Activated CD4-positive, alpha-beta T cell treated with anti-CD3 and anti-CD28 coated beads for 4 hours (primary cell): ENCODE measurements at places on chromosomes 1 and 21.

- DNase-seq = no peak
Observed at GRCh38 chr1:101260556-101261350, 23.9 kb downstream of the S1PR1 start.

- DNase-seq = no peak
Observed at GRCh38 chr1:200740571-200741208, 2.0 kb downstream of the CAMSAP2 start.

DNA sequence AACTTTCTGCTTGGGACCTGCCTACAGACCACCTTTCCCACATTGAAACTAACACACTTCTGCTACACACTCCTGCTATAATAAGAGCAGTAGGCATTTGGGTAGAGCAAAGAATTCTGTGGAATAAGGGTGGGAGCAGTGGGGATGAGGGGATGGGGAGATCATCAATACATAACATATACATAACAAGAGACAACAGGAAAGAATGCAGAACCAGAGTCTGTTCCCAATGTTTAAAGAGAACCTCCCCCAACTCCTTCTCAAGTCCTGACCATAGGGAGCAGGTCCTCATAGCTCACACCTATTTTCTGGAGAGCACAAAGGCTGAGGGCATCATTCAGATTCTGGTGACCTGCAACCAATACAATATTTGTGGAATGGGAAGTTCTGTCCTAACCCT, 121.6 kb upstream of the BARHL2 start:
- no peak for DNase-seq

DNA sequence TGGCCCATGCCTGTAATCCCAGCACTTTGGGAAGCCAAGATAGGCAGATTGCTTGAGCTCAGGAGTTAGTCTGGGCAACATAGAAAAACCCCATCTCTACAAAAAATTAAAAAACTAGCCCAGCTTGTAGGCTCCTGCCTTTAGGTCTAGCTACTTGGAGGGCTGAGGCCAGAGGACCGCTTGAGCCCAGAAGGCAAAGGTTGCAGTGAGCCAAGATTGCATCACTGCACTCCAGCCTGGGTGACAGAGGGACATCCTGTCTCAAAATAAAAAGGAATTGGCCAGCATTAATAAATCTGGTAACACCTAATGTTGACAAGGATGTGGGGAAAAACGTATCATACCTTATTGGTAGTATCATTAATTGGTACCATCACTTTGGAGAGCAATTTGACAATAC, 396.2 kb downstream of the PLPP3 start:
- no peak for DNase-seq

- DNase-seq = no peak
Observed at GRCh38 chr1:87451229-87451920, 122.7 kb downstream of the LMO4 start.

- no peak for DNase-seq
Observed at GRCh38 chr21:17045214-17045853, 467.5 kb upstream of the CXADR start.

- DNase-seq = no peak
Observed at GRCh38 chr1:84145068-84145467, 997 bp downstream of the PRKACB start.

- no peak for DNase-seq
Observed at GRCh38 chr21:28892199-28893111, 100.2 kb downstream of the LTN1 start.

- DNase-seq = no peak
Observed at GRCh38 chr1:234845836-234846235, 235.9 kb upstream of the IRF2BP2 start.

- DNase-seq = no peak
Observed at GRCh38 chr1:168637350-168637991, 61.1 kb downstream of the XCL1 start.

- DNase-seq = no peak
Observed at GRCh38 chr1:17503146-17503545, 36.4 kb upstream of the ARHGEF10L start.

GRCh38 chr1:232386721-232387510, 243.0 kb downstream of the SIPA1L2 start:
- DNase-seq = no peak

DNA sequence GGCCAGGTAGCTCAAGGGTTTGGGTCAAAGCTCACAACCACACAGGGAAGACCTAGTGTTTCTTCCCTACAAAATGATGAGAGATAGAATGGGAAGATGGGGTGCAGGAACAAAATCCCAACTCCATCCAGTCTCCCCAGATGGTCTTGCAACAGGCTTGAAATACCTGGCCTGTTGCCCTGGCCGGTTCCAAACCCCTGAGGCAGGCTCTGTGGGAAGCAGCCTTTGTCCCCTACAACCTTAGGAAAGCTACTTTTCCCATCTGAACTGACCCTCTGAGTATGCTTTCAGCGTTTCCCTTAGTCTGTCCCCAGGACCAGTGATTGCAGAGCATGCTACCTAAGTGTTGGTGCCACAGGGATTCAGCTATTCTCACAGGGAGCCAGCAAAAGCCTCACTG, 104.0 kb downstream of the GDAP2 start:
- no peak for DNase-seq

DNA sequence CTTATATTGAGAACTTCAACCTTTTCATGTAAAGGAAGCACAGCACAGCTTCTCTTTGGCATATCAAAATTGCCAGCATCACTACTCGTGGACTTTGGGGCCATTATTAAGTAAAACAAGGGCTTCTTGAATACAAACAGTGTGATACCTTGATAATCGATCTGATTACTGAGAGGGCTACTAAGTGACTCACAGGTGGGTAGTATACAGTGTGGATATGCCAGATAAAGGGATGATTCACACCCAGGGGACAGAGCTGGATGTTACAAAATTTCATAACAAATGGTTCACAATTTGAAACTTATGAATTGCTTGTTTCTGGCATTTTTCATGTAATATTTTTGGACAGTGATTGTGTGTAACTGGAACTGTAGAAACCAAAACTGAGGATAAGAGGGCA, 15.4 kb downstream of the HDAC1 start:
- DNase-seq = no peak

DNA sequence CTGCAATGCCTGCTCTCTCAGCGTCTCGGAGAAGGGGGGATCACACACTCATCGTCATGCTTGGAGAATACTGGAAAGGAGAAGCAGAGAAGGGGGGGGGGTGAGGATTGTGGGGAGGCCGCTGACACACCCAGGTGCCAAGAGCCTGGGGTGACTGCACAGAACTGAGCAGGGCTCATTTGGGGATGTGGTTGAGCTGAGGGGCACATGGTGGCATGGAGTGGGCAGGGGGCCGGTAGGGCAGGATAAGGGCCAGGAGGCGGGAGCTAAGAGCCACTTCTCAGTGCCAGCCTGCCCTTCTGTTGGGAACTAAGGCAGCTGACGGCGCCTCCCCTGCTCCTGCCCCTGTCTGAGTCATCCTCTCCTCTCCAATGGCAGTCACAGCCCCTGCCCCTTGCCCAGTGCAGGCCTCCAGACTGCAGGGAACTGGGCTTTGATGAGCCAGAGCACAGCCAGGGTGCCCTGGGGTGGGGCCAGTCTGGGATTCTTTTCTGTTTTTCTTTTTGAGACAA, 27.2 kb downstream of the MRPL37 start:
- no peak for DNase-seq

DNA sequence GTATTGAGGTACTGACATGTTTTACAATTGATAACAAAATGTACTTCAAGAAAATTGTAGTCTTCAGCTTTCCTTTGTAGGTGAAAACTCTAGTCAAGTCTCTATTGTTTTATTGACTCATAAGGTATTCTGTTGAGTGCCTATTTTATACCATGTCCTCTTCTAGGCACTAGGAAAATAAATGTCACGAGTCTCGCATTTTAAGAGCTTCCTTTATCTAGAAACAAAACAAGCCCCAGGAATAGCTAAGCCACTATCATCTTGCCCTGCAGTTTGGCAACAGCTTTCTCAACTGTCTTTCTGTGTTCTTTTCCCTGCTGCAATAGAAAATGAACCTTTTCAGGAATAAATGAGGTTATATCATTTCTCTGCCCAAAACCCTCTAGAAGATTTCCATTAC, 288.5 kb upstream of the NEGR1 start:
- no peak for DNase-seq

DNA sequence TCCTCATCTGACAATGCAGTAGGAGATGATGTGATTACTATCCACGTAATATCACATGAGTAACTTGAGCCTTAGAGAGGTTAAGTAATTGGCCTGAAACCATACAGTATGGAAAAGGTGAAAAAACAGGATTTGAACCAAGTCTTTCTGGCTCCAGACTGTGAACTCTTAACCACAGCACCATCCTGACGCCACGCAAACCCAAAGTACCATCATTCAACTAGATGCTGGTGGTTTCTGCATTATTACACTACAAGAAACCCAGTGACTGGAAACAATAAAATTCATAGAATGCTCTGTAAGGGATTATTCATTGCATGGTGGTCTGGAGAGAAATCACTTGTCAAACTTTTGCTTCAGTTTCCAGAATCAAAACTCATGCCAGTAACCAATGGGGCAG, 90.7 kb downstream of the MAB21L3 start:
- DNase-seq = no peak

GRCh38 chr1:66267201-66267940, 266.6 kb upstream of the SGIP1 start:
- DNase-seq = no peak

- no peak for DNase-seq
Observed at GRCh38 chr1:35112668-35113067, 33.5 kb downstream of the ZMYM1 start.

DNA sequence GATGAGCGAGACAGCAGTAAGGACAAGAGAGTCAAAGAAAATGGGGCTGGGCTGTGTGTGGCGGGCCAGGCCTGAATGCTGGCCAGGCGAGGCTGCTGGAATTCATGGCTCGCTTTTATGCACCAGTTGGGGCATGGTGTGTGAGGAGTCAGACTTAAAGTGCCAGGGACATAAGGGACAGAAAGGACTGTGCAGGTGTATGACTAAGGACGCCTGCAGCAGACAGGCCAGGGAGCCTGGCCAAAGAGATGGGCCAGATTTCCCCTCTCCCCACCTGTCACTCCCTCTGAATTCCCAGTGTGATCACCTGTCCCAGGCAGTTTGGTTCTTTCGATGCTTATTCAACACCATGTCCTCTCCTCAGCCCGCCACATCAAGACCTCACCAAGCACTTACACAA, 16.9 kb upstream of the SMIM12 start:
- DNase-seq = no peak

DNA sequence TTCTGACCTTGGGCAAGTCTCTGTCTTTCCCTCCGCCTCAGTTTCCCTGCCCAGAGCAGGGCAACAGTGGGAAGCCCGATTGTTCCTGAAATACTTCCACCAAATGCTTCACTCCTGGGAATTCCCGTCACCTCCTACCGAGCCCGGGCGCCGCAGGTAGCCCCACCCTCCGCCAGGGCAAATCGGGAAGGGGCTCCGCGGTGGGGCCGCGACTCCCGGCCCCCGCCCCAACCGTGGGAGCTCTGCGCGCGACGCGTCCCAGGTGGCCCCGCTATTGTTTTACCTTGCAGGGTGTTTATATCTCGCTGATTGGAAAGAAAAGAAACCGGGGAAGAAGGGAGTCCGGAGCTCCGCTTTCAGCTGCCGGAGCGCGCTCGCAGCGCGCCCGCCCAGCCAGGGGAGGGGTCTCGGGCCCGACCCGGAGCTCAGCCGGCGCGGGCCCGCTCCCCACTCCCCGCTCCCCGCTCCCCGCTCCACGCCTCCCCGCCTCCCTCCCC, 407 bp downstream of the IGSF3 start:
- peak; percentile 2 for DNase-seq

DNA sequence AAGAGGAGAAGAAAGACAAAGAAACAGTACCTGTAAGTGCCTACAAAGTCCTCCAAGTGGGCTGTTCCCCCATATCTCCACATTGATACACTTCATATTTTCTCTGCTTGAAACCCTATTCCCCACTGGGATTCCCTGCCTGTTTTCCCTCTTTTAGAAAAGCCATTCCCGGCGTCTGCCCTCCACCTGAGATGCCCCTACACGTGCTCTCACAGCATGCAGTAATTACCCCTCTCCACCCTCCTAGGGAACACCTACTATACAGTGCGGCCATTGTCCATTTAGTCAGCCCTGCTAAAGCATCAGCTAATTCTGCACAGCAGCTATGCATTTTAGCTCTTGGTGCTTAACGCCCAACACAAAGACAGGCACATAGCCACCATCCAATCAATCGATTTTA, 135.7 kb upstream of the TIAM1 start:
- DNase-seq = no peak

DNA sequence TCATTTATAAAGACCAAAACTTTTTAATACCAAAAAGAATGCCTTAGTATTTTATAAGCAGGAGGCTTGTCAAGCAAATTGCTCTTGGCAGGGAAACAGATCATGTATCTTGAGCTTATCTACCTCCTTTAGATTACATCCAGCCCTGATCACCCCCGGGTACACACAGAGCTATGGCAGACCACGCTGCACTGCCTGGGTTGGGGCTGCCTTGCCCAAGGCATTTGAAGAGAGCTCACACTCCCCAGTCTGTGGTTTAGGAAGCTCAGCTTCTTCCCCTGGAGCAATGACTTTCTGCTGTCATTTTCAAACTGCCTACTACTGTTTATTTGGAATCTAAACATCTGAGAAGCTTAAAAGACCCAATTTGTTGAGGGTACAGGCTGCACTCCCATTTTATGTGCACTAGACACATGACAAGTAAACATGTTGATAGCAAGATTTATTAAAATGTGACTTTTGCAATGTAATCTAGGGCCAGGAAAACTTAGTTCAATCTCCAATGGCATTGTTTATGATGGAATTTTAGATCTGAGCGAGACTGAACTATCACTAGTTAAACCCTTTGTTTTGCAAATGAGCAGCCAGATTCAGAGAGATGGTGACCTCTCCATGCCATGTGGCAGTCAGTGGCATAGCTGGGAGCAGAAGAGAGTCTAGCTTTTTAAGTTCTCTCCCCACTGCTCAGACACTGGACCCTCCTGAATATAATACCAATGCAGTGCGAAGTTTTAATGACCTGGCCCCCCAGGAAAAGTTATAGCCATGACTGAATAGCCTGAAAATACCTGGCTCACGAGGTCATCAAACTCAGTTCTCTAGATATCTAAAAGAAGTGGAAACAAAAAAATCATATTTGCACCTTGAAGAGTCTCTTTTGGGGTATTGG, 214.9 kb downstream of the HLX start:
- DNase-seq = no peak

GRCh38 chr1:185585770-185586169, 148.4 kb upstream of the HMCN1 start:
- no peak for DNase-seq

DNA sequence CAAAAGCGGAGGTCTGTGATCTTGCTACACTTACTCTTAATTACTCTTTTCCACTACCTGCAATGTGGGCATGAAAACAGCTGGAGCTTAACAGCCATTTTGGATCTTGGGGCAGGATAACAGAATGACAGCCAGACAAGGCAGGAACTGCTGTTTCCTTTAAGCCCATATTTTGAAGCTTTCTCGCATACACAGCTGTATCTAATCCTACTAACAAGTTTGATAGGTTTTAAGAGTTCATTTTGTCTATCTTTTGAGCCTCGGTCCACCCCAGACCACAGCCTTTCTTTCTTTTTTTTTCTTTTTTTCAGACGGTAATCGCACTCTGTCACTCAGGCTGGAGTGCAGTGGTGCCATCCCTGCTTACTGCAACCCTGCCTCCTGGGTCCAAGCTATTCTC, 42.4 kb upstream of the CRB1 start:
- no peak for DNase-seq

- DNase-seq = no peak
Observed at GRCh38 chr1:228236744-228237143, 28.9 kb downstream of the OBSCN start.
